ENCODE measurements at places on chromosomes 3 and 15. TPM values are rescaled to one million over a fixed set of nuclear protein-coding genes. Genes with fewer than 3 reads are reported as not detected.

The LDHAL6B gene
- polyA plus RNA-seq, result not detected

The ETV5 gene
- 7.5 TPM for polyA plus RNA-seq

The UBA7 gene
- polyA plus RNA-seq, result 22.8 TPM

The CCK gene
- not detected for polyA plus RNA-seq

The DUOXA2 gene
- not detected for polyA plus RNA-seq

The SLC2A2 gene
- not detected for polyA plus RNA-seq

The SERINC4 gene
- 0.42 TPM for polyA plus RNA-seq

The RAD18 gene
- 0.76 TPM for polyA plus RNA-seq

- DNase-seq, result peak; percentile 46
Measured at GRCh38 chr15:50247819-50248655, 17.5 kb downstream of the HDC start.

GRCh38 chr15:101320501-101321052 lies 25.5 kb upstream of the SNRPA1 start:
- DNase-seq, result peak; percentile 75

DNA sequence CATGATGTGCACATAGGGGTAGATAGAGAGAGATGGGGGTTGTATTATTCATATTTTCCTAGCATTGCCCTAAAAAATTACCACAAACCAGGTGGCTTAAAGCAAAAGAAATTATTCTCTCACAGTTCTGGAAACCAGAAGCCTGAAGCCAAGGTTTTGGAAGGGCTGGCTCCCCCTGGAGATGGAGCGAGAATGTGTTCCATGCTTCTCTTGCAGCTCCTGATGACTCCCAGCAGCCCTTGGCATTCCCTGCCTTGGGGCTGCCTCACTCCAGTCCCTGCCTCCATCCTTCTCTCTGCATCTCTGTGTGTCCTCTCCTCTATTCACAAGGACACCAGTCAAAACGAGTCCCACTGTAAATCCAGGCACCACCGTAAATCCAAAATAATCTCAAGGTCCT lies 91.5 kb upstream of the FAM174B start:
- no peak for DNase-seq

DNA sequence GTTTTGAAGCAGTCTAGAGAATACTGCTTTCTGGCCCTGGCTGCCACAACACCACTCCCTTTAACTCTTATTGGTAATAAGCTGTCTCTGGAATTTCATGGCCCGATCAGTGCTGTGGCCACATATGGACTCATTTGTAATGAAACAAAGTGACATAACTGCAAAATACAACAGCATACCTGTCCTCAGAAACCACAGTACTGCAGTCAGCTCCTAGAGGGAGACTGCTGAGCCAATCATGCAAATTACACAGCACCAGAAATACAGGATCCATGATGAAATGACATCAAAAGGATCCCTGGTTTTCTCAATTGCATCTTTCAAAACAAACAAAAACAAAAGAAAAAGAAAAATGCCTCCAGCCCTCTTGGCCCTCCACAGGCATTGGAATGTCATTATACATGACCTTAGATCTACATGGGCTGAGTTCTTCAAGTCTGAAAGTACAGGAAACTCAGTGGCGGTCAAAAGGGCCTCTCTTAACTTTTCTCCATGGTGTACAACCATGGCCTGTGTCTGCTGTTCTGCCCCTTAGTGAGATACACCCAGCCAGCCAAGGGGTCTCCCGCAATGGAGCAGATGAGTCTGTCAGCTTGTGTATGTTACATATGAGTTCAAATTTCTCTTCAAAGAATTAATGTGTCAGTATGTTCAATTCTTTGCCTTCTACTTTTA lies 24.9 kb upstream of the KBTBD12 start:
- no peak for DNase-seq

DNA sequence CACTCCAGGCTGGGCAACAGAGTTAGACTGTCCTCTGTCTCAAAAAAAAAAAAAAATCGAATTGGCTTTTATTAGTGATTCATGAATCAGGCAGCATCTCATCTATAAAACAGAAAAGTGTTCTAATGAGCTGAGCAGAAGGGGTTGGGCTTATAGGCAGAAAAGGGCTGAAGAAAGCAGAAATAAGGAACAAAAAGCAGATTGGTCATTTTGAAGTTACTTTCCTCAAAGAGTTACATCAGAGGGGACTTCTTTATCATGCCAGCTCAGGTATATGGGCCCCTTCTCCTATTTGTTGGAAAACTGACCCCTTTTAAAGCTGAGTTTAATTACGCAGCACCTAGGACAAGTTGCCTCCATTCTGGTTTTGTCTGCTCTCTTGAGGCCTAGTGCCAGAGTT lies 722 bp upstream of the POGLUT1 start:
- DNase-seq, result no peak

DNA sequence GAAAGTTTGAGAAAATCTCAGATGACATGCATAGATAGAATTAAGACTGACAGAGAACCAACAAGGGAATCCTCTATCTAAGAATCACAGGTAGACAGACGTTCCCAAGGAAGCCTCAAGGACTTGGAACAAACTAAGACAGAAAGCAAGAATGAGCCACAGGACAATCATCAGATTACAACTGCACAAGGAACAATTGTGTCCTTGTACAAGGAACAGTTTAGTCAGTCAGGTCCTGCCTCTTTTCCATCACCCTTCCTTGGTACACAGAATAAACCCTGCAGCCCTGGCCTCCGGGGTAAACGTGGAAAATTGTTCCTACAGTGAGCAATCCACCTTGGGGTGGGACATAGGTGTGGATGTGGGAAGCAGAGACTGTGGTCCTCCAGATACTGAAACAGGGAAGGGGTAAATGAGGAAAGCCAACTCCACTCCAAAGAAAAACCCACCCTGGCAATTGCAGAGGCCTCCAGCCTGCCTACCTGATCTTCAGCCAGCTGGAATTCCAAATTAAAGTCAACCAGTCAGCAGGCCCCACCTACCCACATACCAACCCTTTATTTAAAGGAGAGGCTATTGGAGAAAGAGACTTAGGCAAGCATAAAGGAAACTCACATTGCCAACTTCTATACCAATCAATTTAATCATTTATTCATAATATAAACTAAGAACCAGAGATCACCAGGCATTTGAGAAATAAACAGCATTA lies 73.4 kb downstream of the ULK4 start:
- no peak for DNase-seq

DNA sequence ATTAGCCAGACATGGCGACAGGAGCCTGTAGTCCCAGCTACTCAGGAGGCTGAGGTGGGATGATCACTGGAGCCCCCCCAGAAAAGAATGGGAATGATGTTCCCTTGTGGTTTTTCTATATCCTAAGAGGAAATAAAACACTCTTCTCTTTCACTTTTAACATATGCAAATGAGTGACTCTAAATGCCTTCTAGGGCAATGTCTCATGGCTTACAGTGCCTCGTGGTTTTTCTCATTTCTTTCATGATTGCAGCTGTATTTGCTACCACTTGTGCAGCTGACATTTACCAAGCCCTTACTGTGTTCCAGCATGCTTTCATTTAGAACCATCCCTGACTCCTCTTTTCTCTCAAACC lies 26.4 kb downstream of the STOML1 start:
- no peak for DNase-seq

- no peak for DNase-seq
Measured at GRCh38 chr3:101963902-101964362, 114.6 kb downstream of the NFKBIZ start.

DNA sequence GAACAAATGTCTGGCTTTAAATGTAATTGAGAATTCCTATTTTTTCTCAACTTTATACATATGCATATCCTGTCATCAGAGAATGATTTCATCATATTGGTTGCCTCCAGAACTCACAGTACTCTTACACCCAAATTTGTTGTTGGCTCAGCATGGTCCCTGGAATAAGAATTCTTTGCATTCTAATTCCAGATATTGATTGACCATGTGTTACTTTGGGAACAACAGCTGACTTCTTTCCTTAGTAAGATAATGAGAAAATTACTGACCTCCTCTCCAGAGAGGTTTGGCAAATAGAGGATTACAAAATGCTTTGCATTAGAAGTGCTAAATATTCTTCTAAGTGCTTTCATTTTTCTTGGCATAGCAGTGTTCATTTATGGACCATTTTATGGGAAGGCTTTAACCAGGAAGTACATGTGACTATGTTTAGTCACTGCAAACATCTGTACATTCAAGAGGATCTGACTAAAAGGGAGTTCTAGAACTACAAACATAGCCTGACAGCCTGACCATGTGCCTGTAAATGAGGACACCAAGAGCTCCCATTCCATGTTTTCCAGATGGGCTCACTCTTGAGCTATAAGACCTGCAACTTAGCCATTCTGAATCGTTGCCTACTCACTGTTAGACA lies 391.6 kb upstream of the DPPA4 start:
- DNase-seq, result no peak

DNA sequence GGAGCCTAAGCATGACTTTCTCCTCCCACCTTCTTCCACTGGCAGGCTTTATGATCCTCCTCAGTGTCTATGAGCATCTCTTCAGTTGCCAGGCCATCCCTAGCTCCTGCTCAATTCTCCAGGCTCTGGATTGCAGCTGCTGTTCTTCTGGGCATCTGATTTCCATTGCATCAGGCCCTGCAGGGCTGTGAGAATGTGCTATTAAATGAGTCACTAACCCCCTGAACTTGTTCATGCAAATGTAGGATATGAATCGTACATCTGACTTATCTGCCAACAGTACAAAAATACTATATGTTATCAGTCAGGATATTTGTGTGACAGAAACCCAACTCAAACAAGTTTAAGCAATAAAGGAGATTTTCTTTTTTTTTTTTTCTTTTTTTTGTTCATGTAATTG lies 11.9 kb downstream of the GPR176 start:
- DNase-seq, result no peak

- DNase-seq, result no peak
Measured at GRCh38 chr3:137761099-137761562, 3.0 kb upstream of the SOX14 start.

- peak; percentile 84 for DNase-seq
Measured at GRCh38 chr3:171306631-171307030, 153.6 kb downstream of the TNIK start.

- DNase-seq, result no peak
Measured at GRCh38 chr15:42728560-42728959, 8.4 kb downstream of the CDAN1 start.

- no peak for DNase-seq
Measured at GRCh38 chr3:153889905-153890334, 231.3 kb upstream of the ARHGEF26 start.

DNA sequence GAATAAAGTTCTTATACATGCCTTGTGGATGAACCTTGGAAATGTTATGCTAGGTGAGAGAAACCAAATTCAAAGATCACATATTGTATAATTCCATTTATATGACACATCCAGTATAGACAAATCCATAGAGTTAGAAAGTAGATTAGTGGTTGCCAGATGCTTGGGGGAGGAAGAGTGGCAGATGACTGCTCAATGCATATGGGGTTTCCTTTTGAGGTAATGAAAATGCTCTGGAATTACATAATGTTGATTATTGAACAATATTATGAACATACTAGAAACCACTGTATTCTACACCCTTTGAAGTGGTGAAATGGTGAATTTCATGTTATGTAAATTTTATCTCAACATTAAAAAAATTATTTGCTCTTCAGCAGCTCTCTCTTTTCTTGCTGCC lies 100.8 kb downstream of the DHX36 start:
- no peak for DNase-seq

DNA sequence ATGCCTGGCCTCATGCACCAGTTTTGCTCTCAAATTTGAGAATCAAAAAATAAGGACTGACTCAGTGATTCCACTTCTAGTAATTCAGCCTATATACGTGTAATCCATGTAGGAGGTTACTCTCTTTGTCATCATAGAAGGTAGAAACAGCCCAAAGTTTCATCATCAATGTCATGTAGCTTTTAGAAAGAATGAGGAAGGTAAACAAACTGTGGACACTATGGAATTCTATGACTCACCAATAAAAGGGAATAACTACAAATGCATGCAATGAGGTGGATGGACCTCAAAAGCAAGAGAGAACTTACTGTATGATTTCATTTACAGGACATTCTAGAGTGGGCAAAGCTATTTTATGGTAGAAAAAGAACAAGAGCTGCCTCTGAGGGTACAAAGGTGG lies 93.2 kb upstream of the LRIG1 start:
- no peak for DNase-seq

- DNase-seq, result no peak
Measured at GRCh38 chr3:177351757-177352158, 154.5 kb upstream of the TBL1XR1 start.

DNA sequence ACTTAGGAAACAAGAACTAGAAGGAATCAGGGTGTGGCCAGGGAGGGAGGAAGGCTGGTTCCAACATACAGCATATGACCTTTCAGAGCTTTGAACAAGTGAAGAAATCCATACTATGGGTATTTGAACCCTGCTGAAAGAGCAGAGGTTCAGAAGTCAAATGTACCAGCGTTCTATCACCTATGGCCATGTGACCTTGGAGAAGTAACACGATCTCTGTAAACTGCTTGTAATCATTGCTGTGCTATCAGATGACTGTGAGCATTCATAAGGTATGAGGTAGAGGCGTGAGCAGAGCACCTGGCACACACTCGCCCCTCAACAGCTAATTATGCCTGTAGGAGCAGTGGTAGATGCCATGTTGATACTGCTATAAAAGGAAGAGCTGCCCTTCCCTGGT lies 55.2 kb downstream of the KLHL6 start:
- no peak for DNase-seq

DNA sequence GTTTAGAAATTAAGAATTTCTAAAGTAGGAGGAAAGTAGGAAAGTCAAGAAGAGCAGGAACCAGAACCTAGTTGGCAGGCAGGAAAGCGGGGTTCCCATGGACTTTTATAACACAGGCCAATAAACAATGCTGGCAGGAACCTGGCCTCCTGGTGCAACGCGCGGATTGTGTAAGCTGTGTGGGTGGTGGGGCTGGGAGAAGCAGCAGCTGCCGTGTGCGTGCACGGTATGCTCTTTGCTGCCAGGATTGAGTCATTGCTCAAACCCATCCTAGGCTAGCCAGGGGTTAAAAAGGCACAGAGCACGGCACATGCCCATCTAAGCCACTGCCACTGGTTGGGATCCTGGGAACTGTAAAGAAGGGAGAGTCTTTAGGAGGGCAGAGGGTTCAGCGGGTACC lies 209.9 kb upstream of the RGMA start:
- no peak for DNase-seq

- no peak for DNase-seq
Measured at GRCh38 chr3:171789759-171790505, 20.4 kb downstream of the PLD1 start.

- no peak for DNase-seq
Measured at GRCh38 chr3:73535137-73535536, 89.6 kb downstream of the PDZRN3 start.

DNA sequence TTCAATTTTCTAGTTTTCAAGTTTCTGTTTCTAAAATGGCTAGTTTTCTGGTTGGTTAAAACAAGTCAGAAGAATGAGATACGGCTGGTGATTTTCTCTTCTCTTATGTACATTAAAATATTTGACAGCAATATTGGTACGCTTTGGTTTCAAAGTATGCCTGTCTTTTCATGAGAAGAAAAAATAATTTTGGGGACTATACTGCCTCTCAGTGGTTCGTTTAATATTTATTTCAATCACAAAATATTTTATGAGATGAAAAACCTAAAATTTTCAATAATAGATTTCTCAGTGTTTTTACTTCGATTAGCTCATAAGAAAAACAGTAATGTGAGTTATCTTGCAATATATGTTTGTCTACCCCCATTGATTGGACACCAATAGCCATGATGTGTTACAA lies 72.8 kb upstream of the AADACL2 start:
- DNase-seq, result no peak

GRCh38 chr15:48774484-48774883 lies 36.4 kb downstream of the CEP152 start:
- DNase-seq, result no peak
